ENCODE measurements at places on chromosomes 3 and 15. TPM values are rescaled to one million over a fixed set of nuclear protein-coding genes. Genes with fewer than 3 reads are reported as not detected.

CHL1 gene
- polyA plus RNA-seq = not detected

EPHA3 gene
- polyA plus RNA-seq = 3.2 TPM

LSAMP gene
- 4.4 TPM for polyA plus RNA-seq

PPP1R14D gene
- not detected for polyA plus RNA-seq

MTHFS gene
- polyA plus RNA-seq = 48.6 TPM

DGKG gene
- polyA plus RNA-seq = not detected

ACP3 gene
- 19.9 TPM for polyA plus RNA-seq

SUSD5 gene
- 4.5 TPM for polyA plus RNA-seq

NANOGP8 gene
- not detected for polyA plus RNA-seq

MCTP2 gene
- 1.1 TPM for polyA plus RNA-seq

EFCC1 gene
- not detected for polyA plus RNA-seq

SHC4 gene
- polyA plus RNA-seq = 1.3 TPM

GOLGA8S gene
- polyA plus RNA-seq = not detected

Data from cardiac muscle cell (in vitro differentiated cells and primary cell).